ENCODE measurements at places on chromosomes 5 and 9. TPM values are rescaled to one million over a fixed set of nuclear protein-coding genes. Genes with fewer than 3 reads are reported as not detected.

GRCh38 chr9:13278368-13279246 is 885 bp downstream of the MPDZ start:
- peak; percentile 39 for DNase-seq

DNA sequence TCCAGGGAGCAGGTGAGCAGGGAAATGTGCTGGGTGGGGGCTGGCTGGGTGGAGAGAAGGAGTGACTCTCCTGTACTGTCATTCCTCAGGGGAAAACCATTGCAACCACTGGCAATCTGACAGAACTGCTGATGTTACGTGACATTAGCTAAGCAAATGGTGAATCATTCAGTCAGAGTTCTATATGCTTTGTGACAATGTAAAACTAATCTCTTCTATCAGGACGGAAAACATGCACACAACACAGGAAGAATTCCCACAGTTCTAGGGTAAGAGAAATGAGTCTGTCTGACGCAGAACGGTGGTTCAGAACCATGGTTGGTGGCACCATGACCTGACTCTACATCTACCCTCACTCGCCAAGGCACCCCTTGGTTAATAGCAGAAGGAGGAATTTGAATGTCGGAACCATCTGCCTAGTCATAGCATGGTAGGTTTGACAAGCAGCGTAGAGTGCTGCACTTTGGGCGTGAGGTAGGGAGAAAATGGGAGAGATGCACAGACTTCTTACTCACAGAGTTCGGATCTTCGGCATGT is 243.6 kb upstream of the PANK3 start:
- DNase-seq = no peak

GRCh38 chr5:152838241-152838786 is 433.2 kb upstream of the NMUR2 start:
- no peak for DNase-seq

GRCh38 chr9:88198341-88198807 is 60.1 kb upstream of the SPATA31C2 start:
- no peak for DNase-seq

- DNase-seq = no peak
Measured at GRCh38 chr5:14893381-14893780, 21.8 kb upstream of the ANKH start.

The GAPT gene
- polyA plus RNA-seq = 1.5 TPM

DNA sequence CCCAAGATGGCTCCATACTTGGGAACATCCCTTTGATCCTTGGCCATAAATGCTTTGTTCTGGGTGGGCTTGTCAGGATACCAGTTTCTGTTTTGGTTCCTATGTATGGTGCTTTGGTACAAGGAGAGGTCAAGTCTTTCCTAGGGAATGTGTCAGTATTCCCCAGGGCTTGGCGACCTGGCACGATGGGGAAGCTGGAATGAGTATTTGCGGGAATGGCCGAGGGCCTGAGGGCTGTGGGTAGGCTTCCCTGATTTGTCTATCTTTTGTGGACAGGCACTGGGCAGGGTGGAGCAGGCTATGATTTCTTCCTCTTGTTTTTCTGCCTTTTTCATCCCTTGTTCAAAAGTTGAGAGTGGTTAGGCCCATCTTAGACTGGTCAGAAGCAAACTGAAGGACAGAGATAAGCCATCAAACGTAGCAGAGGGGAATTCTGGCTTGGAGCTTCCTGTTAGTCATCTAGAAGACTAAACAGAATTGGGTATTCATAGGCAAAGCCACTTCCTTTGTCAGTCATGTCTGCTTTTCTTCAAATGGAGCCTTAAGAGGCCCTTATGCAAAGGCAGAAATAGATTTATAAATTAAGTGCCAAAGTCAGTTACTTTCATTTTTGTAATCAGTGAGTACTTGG is 13.7 kb downstream of the DOCK2 start:
- DNase-seq = no peak

The AKNA gene
- polyA plus RNA-seq = 17.3 TPM

DNA sequence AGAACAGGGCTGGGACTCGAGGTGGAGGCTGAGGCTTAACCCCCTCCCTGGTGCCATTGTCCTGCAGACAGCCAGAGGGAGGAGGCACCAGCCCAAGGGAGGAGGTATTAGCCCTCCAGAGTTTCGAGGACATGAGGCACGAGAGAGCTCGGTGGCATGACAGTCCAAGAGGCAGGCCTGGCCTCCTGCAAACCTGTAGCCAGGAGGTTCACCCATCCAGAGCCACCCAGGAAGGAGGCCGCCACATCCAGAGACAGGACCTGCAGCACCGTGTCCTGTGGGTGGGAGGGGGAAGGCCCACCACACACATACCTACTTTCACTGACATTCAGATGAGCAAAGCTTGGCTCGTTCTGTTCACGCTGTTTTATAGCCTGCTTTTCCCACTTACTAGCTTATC is 75.2 kb upstream of the ADAMTS2 start:
- no peak for DNase-seq

DNA sequence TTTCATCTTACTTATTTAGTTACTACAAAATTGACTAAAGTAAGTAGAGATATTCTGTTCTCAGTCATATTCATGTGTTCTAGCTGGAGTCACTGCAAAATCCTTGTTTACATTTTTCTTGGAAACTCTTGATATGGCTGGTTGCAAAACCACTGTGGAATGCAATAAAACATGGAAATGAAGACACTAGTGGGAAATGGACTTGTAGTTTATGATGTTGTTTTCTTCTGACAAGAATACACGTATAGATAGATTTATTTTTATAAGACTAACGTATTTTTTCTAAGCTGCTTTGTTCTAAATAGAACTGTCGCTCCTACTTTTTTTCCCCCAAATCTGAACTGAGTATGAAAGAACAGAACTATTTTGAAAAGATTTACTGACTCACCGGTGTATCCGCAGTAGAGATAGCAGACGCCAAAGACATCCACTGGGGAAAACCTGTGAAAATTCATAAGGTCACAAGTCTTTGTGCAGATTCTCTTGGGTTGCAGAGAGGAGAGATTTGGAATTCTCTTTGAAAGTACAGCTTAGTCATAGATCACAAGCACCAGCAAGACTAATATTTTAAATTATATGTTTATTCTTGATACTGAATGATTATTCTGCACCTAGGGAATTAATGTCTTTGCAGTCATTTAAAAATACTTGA is 119.6 kb upstream of the TAF11L2 start:
- DNase-seq = no peak

The NTRK2 gene
- 105 TPM for polyA plus RNA-seq
